ENCODE measurements at places on chromosomes 7 and 10.

DNA sequence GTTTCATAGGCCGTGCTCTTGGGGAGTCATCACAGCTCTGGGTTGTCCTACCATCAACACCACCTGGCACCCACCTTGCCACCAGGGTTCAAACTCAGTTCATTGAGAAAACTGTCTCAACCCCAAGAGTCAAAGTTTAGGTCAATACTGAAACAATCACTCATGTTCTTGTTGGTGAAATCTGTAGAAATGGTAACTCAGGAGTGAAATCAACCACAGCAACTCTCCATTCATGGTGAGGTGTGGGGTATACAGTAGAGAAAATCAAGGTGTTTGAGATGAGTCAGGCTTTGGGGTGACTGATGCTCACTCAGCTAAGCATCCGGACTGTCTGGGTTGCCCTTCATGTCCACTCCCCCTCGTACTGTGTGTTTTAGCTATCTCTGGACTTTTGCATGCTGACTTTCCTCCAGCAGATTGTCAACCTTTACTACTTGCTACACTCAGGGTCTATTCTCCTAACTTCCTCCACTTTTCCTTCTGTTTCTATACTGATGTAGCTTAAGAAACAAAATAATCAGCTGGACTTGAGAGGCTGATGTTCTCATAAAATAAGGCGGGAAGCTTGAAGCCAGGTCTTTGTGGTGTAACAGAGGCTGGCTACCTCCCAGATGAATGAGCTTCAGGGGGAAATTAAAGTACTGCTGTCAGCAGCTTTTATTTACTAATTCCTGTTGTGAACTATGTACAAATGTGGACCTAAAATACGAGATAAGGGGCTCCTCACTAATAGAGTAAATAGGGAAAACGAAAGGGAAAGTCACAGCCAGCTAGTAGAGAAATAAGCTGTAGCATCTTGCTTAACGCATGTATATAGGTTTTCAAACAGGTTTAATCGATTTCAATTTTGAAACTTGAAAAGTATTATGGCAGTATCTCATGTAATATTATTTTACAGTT is 173.6 kb upstream of the AKR1E2 start:
- DNase-seq, result no peak

DNA sequence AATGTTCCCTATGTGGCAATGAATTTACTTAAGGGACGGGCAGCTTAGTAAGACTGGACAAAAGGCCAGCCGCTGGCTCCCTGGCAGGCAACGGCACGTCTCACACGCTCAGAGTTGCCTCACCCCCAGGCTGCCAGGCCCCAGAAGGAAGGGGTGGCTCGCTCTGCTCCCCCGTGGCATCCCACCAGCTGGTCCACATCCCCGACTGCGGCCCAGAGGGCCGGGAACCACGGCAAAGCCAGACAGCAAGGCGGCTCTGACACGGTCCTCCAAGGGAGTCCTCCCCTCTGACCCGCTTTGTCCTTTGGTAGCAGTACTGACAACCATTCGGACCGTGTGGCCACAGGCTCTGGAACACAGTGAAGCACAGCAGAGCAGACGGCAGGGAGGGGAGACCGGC is 34.1 kb downstream of the NUDT1 start:
- no peak for DNase-seq

GRCh38 chr10:12193193-12193592 is 2.5 kb downstream of the NUDT5 start:
- DNase-seq, result no peak

GRCh38 chr7:55028011-55028410 is 9.2 kb downstream of the EGFR start:
- DNase-seq, result no peak

DNA sequence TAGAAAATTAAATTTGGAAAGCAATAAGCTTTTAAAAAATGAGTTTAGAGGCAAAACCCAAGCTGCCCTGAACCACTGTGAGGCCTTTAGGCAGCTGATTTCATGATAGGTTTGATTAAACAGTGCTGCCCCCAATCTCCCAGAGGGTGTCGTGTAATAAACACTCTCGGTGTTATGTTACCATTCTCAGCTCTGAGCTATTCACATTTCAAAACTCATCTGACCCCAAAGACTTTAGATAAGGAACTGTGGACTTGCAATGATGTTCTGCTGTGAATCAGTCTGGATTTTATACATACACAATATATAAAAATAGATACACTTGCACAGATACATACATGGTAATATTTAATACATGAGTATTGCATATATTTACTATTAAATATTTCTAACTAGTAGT is 120.4 kb downstream of the MALRD1 start:
- DNase-seq, result no peak

GRCh38 chr10:125156739-125157480 is 3.5 kb downstream of the CTBP2 start:
- no peak for DNase-seq

GRCh38 chr7:22182149-22182548 is 174.8 kb downstream of the RAPGEF5 start:
- DNase-seq, result no peak

GRCh38 chr7:134684165-134684564 is 37.5 kb downstream of the BPGM start:
- no peak for DNase-seq

- no peak for DNase-seq
Measured at GRCh38 chr7:16874066-16874465, 7.7 kb downstream of the AGR3 start.

DNA sequence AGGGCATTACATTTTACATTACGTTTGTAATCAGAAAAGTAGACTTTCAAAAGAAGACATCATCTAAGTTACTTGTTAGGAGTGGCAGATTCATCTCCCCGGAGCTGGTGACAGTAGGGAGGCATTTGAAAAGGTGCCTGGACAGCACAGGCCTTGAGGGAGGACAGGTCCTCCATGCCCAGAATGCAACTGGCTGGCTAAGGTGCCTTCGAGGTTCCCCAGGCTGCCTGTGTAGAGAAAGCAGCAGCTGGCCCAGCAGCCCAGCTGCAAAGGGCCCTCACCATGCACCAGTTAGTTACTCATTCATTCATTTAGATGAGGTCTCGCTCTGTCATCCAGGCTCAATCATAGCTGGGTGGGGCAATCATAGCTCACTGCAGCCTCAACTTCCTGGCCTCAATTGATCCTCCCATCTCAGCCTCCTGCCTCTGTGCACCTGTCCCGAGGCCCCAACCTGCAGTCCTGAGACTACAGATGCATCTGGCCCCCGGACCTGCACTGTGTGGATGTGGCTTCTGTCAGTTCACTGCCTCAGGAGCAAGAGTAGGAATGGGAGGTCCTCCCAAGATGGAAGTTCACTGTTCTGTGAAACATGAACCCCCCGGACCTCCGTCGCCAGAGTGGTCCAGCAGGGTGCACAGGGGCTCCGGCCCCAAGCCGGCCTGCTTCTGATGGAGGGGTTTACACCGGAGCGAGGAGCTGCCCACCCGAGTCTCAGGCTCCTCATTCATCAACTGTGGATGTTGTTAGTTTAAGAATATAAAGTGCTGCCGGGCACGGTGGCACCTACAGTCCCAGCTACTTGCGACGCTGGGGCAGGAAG is 36.6 kb downstream of the PRKAG2 start:
- DNase-seq, result no peak

DNA sequence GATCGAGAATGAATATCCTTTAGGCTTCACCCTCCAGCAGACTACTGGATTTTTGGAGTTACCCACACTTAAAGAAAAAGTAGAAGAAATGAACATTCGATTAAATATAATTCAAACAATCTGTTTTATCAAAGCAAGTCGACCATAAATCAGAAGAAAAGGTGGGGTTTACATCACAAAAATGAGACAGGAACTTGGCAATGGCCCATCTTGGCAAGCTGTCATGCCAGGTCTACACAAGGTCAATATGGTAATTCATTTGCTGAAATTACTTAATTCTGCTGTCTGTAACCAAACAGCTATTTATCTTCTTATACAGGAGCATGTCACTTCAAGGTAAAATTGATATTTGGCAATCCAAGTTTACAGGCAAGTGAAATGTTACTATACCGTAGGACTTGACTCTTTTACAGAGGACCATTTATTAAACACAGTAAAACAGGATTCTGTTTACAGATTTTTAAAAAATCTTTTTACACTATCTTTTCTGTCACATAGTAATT is 640.6 kb upstream of the NRP1 start:
- no peak for DNase-seq

GRCh38 chr7:133863362-133864061 is 263.6 kb upstream of the LRGUK start:
- DNase-seq, result no peak

- DNase-seq, result no peak
Measured at GRCh38 chr10:77118603-77119282, 518.9 kb downstream of the KCNMA1 start.

GRCh38 chr10:132743925-132744490 is 41.9 kb downstream of the NKX6-2 start:
- no peak for DNase-seq

- DNase-seq, result no peak
Measured at GRCh38 chr10:78046711-78047269, 13.1 kb downstream of the RPS24 start.

- DNase-seq, result no peak
Measured at GRCh38 chr10:3757250-3757637, 27.8 kb downstream of the KLF6 start.

GRCh38 chr10:15158972-15159371 is 9.5 kb downstream of the NMT2 start:
- no peak for DNase-seq

DNA sequence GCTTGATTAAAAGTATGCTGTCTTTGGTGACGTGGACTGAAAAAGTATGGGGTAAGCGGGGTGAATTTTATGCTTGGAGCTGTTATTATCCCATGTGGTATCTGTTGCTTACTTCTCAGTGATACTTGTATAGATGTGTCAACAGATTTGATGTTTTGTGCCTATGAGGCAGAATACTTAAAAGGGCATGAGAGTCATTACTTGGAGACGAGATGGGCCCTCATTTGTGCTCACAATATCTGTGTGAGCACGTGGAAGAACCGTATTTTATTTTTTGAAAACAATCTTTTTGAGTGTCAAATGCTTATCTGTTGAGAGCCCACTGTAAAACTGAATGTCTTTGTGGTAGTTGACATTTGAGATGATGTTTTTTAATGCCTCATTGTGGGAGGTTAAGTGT is 281.9 kb downstream of the EXOC4 start:
- no peak for DNase-seq

- DNase-seq, result no peak
Measured at GRCh38 chr10:83607959-83608745, 531.2 kb upstream of the GHITM start.

GRCh38 chr10:70223728-70224127 is 9.5 kb downstream of the PPA1 start:
- DNase-seq, result no peak

- no peak for DNase-seq
Measured at GRCh38 chr7:112416127-112416526, 34.1 kb upstream of the IFRD1 start.

GRCh38 chr7:115292381-115292780 is 370.5 kb downstream of the MDFIC start:
- DNase-seq, result no peak

- DNase-seq, result no peak
Measured at GRCh38 chr7:11473807-11474424, 358.1 kb downstream of the THSD7A start.

GRCh38 chr7:124856299-124856888 is 73.2 kb downstream of the POT1 start:
- peak; percentile 0 for DNase-seq

DNA sequence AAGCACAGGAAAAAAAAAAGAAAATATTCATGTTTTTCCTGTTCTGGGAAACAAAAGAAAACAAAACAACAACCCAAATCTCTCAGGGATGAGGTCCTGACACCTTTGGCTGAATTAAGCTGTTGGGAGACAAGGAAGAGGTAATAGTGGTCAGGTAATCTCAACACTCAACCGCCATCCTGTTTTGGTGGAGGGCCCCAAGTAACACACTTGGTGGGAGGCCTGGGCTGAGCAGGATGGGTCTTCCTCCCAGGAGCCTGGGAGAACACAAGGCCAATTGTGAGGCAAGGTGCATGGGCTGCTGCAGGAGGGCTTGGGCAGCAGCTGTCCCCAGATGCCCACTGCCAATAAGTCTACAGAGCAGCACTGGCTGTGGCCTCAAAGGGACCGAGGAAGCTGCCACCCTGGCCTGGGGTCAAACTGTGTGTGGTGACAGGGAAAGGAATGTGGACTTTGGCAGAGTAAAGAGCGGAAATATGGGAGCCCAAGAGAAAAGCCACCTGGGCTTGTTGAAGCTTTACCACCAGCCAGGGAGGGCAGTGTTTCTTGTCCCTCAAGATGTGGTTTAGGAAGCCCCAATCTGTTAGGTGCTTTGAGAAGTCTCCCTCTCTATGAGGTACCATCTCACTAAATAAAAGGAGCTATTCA is 93.5 kb upstream of the SLC25A13 start:
- DNase-seq, result no peak

GRCh38 chr10:87771871-87772500 is 46.0 kb downstream of the ATAD1 start:
- no peak for DNase-seq

DNA sequence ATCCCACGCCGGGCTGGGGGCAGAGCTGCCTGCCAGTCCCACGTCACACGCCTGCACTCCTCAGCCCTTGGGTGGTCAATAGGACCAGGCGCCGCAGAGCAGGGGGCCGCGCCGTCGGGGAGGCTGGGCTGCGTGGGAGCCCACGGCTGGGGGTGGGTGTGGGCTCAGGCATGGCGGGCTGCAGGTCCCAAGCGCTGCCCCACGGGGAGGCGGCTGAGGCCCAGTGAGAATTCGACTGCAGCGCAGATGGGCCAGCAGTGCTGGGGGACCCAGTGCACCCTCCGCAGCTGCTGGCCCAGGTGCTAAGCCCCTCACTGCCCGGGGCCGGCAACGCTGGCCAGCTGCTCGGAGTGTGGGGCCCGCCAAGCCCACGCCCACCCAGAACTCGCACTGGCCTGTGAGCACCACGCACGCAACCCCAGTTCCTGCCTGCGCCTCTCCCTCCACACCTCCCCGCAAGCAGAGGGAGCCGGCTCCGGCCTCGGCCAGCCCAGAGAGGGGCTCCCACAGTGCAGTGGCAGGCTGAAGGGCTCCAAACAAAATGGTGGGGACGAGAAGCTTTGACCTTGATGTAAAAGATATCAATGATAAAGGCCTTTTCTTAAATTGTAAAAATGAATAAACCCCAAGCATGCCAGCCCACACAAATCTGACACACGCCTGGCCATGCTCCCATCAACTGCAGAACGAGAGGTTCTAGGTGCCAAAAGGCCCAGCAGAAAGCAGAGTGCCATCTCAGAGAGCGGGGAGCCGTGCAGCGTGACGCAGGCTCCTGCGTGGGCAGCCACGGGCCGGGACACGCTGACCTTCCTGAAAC is 255.5 kb downstream of the MAD1L1 start:
- DNase-seq, result no peak

GRCh38 chr10:10869592-10869991 is 148.1 kb upstream of the CELF2 start:
- DNase-seq, result no peak

DNA sequence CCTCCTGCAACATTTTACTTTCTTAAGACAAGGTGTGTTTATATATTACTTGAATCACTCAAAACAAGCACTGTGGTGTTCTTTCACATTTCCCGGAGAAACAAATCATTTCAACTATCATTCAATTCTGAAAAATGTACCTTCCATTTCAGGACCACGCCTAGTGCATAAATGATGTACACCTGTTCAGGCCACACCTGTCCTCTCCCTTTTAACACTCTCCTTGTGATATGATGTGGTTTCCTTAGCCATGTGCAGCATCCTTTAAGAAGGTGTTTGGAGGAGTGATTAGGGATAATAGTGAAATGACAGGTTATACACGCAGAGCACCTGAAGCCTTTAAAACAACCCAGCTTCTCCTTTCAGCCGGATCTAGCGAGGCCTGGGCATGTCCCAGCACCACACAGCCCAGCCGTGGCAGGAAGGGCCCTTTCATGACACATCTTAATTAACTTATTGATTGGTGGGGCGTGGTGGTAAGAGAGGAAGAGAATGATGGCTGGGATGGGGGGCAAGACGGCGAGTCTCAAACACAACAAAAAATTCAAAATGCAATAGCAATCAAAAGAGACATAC is 26.9 kb downstream of the ABLIM1 start:
- DNase-seq, result no peak
